HT1080 (cell line): ENCODE measurements at places on chromosomes 2 and 18.
A peak's percentile ranks its signal among the peaks of the same experiment; 100 is the strongest.

DNA sequence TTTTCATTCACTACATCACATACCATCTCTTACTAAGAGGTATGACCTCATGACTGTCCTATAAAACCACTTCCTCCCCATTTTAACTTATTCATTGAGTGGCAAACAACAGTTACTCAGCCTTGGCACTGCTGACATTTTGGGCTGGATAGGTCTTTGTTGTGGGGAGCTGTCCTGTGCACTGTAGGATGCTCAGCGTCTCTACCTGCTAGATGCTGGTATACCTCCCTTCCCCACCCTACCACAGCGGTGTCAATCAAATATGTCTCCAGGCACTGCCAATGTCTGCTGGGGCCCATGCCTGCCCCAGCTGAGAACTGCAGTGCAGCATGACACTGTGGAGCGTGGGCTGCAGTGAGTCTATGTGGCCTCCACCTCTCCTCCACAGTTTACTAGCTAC lies 76.3 kb upstream of the MGAT4A start:
- DNase-seq: peak; percentile 30

DNA sequence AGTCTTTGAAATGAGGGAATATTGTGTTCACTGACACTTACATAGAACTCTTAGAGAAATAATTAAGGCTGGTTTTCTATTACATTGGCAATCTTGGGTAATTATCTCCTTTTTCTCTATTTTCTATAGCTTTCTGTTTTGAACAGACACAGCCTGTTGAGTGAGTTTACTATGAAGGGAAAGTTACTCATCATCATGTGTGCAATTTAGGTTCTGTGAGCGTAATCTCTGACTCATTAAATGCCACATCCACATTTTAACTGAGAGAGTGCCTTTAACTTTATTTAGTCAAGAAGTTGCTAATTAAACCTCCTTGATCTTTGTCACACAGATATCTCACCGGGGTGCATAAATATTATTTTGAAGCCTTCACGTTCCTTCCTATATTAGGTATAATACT lies 174.0 kb upstream of the SLC8A1 start:
- DNase-seq: peak; percentile 82

- no peak for DNase-seq
Observed at GRCh38 chr18:513826-514530, 13.5 kb upstream of the COLEC12 start.

DNA sequence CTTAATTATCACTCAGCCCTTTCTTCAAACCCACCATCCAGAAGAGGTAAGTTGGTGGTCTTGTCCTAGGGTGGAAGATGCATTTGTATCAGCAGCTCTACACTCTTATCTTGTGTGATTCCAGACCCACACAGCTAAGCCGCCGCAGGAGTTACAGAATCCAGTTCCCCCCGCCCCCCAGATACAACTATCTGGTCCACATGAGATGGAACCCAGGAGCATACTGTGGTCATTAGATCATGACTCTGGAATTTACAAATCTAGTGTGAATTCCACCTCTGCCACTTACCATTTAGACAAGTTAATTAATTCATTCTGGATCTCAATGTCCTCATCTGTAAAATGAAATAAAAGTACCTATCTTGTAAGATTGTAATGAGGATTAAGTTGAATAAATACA lies 486.4 kb downstream of the BCL11A start:
- DNase-seq: no peak

DNA sequence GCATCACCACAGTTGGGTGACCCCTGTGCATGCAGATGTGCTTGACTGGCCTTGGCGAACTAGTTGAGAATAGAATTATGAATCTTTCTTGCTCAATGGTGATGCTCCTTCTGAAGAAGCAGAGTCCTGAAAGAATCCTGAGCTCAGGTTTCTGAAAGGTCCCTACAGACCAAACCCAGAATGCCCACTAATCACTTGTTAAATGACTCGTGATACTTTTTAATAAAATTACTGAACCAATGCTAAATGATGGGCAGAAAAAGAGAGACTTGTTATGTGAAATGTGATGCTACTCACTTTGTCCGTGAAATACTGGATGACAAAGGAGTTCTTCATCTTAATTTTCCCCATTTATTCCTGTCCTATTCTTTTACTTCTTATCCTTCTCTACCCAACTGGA lies 263.5 kb upstream of the LRRTM1 start:
- no peak for DNase-seq

GRCh38 chr18:51712821-51713220 lies 515.3 kb upstream of the MEX3C start:
- DNase-seq: no peak

GRCh38 chr18:58355243-58355642 lies 273.6 kb downstream of the ALPK2 start:
- DNase-seq: no peak

GRCh38 chr2:25104736-25105135 lies 62.9 kb downstream of the EFR3B start:
- DNase-seq: no peak

DNA sequence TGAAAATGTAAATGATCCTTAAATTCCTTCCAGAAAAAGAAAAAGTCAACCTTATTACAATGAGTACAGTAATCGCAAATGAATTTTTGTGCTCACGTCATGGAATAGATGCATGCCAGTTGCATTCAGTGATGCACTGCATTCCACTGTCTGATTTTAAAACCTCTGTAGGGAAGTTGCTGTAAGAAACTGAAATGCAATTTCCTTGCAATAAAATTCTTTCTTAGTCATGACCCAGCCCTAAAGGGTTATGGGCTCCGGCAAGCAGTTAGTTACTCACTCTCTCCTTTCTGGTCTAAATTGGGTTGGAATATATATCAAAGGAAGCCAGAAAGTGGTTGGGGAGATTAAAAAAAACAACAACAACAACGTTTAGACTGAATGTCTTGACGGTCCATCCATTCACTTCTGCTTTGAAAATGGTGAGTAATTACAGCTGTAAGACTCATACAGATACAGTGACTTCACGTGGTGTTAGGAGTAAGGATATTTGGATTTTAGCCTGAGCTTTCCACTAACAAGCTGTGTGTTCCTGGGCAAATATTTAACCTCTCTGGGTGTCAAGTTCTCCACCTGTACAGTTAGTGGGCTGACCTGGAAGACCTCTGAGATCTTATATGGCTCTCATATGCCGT lies 8.6 kb upstream of the RND3 start:
- DNase-seq: peak; percentile 89

- DNase-seq: peak; percentile 47
Observed at GRCh38 chr18:13577091-13577697, 149.2 kb downstream of the FAM210A start.

DNA sequence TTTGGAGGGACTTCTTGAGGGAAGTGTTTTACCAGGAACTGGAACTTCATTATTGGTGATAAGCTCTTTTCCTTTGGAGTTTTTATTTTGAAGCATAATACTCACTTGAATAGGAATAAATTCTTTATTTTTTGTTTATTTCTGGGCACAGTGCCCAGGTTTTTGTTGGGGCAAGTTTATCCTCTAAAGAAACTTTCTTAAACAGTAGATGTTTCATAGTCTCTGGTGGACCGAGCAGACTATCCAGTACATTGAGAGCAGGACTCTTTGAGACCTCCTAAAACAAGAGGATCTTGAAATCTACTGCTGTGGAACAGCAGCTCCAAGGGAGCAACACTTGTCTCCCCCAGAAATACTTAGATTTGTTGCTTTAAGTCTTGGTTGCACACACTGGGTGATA lies 109.4 kb downstream of the PARD3B start:
- no peak for DNase-seq

DNA sequence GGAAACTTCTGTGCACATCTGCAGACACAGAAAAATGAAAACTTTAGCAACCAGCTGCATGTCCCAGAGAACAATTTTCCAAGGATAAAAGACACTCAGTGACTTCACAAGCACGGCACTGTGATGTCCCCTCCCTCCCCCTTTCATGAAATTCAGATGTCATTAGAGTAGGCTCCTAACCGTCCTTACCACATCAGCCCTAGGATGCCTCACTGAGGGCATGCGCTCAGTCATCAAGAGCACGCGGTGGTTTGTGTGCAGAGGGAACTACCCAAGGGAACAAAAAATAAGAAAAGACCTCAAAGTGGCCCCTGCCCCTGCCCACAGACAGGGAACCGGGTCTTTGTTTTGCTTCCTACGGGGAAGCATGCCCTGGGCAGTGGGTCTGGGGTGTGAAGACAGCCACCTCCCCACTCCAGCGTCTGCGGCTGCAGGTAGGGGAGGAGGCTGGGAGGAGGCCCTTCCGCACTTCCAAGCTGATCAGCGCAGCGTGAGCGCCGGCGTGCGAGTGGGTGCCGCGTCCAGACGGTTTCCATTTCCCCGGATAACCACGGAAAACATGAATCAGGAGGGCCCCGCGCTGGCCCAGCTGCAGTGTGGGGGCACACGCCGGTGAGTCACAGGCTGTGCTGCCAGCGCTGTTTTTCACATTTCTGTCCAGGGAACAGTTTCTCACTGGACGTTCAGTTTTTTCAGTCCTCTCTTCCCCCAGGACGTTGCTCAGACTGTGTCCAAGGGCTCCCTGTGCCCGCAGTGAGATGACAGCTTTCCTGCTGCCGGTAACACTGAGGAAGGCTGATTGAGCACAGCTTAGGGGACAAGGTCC lies 70.6 kb downstream of the COPS8 start:
- peak; percentile 57 for DNase-seq

GRCh38 chr18:1047406-1047805 lies 142.7 kb downstream of the ADCYAP1 start:
- DNase-seq: peak; percentile 18

DNA sequence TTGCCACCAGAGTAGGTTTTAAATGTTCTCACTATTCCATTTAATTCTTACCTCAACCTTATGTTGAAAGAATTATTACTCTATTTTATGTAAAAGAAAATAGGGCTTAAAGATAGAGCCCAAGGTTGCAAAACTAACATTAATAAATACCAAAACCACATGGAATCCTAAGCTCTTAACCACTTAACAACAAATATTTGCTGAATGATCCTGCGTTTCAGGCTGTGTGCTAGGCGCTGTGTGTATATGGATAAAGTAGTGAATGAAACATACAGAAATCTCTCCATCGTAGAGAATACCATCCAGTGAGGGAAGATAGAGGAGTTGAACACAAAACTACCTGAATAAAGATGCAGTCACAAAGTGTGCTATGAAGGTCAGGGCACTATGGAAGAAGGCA lies 485.1 kb downstream of the THSD7B start:
- no peak for DNase-seq

DNA sequence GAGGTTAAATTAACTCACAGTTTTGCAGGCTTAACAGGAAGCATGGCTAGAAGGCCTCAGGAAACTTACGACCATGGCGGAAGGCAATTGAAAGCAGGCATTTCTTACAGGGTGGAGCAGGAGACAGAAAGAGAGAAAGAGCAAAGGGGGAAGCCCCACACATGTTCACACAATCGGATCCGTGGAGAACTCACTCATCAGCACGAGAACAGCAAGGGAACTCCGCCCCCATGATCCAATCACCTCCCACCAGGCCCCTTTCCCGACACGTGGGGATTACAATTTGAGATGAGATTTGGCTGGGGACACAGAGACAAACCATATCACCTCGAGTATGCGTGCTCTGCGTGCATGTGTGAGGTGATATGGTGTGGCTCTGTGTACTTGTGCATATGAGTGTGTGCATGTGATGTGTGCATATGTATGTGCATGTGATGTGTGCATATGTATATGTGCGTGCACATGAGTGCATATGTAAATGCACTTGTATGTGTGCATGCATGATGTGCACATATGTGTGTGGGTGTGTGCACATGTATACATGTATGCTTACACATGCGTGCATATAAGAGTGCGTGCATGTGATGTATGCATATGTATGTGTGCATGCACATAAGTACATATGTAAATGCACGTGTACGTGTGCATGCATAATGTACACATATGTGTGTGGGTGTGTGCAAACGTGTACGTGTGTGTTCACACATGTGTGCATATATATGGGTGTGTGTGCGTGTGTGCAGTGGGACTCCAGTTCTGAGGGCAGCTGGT lies 108.7 kb upstream of the HDAC4 start:
- DNase-seq: no peak

GRCh38 chr18:11497585-11497984 lies 111.8 kb upstream of the SLC35G4 start:
- DNase-seq: no peak

DNA sequence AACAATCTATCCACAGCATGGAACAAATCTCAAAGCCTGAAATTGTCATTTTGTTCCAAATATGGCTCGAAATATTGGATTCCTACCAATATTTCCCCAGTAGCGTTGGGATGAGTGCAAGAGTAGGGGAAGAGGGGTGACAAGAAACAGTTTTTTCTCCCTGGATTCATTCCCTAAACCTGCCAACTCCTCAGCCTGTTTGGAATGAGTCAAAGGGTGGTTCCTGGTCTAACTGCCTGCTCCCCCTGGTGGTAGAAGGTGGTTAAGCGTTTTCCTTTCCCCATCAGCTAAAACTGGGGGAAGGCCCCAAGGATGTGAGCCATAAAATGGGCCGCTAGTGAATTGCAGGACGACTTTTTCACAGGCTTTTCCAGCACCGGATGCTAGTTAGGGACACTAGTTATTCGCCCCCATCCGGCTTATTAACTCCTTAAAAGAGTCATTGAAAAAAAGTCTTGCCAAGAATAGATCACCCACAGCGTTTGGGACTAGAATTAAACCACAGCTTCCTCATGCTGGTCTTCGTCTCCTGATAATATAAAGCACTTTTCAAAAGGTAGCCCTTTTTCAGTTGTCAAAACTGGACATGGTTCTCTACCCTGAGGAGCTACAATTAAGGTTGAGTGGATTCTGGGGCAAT lies 72.5 kb downstream of the DHRS9 start:
- peak; percentile 65 for DNase-seq

DNA sequence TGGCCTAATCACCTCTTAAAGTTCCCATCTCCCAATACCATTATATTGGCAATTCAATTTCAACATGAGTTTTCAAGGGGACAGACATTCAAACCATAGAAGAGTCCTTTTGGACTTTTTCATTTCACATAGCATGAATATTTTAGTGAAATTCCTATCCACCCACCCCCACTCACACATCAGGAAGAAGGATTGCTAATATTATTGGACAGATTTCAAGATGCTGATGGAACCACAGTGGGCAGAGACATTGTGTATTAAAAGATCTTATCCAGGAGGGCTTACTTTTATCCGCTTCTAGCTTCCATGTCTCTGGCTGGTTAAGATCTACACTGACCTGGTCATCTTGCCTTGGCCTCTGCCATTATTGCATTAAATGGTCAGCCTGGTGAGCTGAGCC lies 297.4 kb upstream of the ACVR2A start:
- no peak for DNase-seq

GRCh38 chr2:130368786-130369185 lies 12.9 kb downstream of the PTPN18 start:
- DNase-seq: no peak

DNA sequence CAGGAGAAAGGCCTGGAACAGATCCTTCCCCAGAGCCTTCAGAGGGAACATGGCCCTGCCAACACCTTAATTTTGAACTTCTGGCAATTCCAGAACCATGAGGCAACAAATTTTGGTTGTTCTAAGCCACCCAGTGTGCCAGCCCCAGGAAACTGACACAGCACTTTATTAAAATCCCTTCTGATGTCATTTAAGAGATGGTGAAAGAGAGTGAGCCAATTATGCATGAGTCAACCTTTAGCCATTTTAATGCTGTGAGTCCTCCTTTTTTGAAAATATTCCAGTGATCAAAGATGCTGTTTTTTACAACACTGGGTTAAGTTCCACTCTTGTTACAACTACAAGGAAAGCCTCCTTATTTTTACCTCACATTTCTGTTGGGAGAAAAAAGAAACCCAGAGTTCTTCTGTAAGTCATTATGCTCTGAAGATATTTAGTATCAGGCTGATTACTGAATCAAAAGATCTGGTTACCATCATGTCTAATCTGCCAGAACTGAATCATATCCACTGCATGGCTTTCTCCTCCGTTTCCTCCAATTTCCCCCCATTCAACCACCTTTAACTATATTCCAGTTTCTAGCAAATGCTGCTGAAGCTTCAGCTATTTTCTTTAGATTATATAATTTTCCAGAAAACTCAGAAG lies 235.4 kb downstream of the TXNL1 start:
- peak; percentile 87 for DNase-seq
